NCI-H226 (cell line): ENCODE measurements at places on chromosomes 4 and X.
A peak's percentile ranks its signal among the peaks of the same experiment; 100 is the strongest.

DNA sequence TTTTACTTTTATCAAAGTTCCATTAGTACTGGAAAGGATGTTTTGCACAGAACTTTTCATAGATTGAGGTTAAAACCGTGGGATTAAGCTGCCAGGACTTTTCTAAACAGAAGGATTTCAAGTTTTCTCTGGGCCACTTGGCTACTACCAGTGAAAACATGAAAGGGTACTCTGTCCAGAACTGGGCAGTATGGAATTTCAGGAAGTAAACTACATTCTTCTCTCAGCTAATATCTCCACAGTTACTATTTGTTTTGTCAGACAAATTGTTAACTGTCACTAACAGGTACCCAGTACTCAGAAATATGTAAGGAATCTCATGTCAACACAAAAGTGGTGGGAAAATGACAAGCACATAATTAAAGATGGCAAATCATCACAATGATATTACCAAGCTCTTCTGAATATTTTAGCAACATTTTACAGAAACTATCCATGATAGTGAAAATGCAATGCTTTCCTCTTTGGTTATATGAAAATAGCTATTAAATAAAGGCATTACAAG, 454.4 kb downstream of the C4orf33 start:
- no peak for DNase-seq

DNA sequence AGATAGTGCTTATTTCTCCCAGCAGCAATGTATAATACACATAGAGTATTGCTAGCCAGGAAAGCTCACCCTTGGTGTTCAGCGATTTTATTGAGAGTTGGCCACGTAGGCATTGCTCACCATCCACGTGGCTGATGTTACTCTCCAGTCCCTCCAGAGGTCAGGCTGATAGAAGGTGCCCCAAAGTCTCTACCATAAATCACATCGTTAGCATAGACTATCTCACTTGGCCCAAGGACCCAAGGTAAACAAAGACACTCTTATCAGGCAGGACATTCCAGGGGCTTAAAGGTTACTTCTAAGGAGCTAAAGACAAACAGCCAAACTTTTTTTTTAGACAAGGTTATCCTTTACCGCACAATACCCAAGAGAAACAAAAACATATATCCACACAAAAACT, 30.3 kb upstream of the RGN start:
- DNase-seq, result no peak

DNA sequence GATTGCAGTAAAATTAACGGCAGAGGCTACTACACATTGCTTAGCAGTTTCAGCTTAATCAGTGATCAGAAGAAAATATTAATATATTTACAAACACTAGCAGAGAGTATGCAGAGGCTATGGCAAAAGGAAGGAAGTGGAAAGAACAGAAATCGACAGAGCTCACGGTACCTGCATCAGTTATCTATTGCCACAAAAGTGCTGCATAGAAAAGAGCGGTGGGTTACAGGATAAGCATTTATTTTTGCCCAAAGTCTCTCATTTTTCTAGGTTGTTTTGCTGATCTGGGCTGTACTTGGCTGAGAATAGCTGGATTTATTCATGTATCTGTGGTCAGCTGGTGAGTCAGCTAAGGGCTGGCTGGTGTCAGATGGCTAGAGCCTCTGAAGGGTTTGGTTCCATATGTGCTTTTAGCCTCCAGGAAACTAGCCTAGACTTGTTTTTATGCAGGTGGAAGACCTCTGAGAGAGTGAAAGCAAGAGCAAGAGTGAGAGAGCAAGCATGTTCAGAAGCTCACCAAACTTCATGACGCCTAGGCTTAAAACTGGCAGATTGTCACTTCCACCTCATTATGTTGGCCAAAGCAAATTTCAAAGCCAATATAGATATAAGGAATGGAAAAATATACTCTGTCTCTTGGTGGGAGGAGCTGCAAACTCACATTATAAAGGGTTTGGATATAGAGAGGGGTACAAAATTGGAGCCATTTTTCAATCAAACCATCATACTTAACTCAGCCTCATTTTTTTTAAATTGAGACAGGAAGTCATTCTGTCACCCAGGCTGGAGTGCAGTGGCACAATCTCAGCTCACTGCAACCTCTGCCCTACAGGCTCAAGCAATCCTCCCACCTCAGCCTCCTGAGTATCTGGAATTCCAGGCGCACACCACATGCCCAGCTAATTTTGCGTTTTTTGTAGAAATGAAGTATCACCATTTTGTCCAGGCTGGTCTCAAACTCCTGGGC, 153.2 kb upstream of the RPL34 start:
- peak; percentile 62 for DNase-seq

GRCh38 chrX:132559101-132559500, 70.3 kb upstream of the MBNL3 start:
- no peak for DNase-seq

DNA sequence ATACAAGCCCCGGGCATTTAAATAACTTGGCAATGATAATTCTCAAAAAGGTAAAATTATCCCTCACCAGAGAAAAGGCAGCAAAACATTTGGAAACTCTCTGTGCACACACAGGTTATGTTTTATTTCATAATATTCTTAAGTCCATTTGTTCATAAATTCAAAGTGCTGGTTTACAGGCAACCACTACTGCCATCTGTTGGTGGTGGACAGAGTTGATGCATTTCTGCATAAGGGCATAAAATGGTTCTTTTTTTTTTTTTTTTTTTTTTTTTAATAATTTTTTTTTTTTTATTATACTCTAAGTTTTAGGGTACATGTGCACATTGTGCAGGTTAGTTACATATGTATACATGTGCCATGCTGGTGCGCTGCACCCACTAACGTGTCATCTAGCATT, 31.5 kb upstream of the IL21 start:
- DNase-seq, result peak; percentile 9
